ENCODE measurements at places on chromosomes 1 and 21. TPM values are rescaled to one million over a fixed set of nuclear protein-coding genes. Genes with fewer than 3 reads are reported as not detected.

GRCh38 chr1:41003127-41003639 is 18.3 kb downstream of the SLFNL1 start:
- DNase-seq: no peak

DNA sequence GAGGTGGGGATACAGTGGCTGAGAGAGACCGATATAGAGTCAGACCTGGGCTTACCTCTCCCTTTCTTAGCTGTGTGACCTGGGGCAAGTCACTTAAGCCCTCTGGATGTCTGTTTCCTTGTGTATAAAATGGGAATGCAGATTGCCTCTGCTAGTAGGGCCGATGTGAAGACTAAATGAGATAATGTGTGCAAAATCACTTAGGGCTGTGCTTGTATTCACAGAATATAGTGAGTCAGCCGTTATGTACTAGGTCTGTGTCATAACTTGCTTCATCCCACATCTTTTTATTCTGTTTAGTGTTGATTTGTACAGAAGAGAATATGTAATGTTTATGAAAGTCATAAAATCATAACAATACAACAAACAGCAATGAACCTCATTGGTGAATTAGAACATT is 56.0 kb downstream of the PTPRU start:
- DNase-seq: no peak

DNA sequence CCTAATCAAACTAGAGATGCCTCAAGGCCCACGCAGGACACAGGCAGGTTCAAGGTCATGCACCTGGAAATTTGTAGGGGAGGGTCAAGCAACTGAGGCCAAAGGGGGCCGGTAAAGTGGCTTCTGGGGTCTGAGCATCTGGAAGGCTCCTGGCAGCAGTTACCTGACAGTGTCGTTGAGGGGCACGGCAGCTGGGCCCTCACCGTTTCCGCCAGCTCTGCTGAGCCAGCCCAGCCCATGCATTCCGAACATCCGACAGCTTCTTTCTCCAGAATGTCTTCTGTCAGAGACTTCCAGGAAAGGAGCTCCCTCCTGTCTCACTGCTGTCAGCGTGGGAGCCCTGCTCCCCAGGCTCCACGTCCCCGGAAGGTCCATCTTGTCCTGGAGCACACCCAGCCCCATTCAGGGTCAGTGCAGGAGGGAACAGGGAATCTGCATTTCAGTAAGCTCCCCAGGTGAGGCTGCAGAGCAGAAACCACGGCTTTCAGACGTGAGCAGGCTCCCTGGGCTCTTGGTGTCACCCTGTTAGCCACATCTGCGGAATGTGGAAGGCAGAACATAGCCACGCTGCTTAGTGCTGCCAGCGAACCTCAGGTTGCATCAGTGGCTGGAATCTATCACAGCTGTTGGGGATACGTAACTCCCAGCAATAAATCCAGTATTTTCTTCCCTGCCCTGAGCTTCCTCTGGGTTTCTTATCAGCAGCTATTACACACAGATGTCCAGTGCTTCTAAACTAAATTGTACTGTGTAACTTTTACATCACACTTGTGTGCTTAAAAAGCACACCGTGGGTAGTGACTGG is 36.3 kb upstream of the FAM3B start:
- DNase-seq: no peak

- DNase-seq: no peak
These were observed 146.9 kb downstream of the DAB1 start for GRCh38 chr1:57276918-57277317.

The PROK1 gene
- total RNA-seq: not detected

The ACTL8 gene
- not detected for total RNA-seq

The TP73 gene
- 0.58 TPM for total RNA-seq

The B3GALT2 gene
- total RNA-seq: 58.7 TPM

The ADORA3 gene
- 1.3 TPM for total RNA-seq

The CD247 gene
- not detected for total RNA-seq

Measured in heart right ventricle (tissue), 16 donors.